EH (cell line): ENCODE measurements at places on chromosomes 16 and 17.

GRCh38 chr16:27516365-27516764 lies 33.3 kb downstream of the GTF3C1 start:
- DNase-seq, result no peak

DNA sequence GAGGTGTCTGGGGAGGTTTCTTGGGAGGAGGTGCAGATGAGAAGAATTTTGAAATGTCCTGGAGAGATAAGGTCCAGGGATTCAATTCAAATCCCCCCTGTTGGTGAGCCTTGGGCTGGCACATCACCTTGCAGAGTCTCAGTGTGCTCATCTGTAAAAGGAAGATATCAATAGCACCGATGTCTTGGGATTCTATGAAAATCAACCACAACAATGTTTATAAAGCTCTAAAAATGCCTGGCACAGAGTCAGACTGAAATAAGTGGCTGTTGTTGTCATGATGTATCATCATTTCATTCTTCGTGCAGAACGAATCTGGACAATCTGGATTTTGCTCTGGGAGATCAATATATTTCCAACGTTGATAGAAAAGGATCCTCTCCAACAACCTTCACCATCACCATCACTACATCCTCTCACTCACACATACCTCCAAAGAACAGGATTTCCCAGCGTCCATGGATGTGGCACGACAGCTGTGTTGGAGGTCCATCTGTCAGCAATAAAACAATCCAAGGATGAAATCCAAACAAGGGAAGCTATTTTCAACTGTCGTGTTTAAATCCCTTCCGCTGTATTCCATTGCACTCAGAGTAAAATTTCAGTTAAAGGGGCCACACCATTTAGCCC lies 393.7 kb upstream of the DYNLRB2 start:
- DNase-seq, result peak; percentile 70

GRCh38 chr17:8463099-8463498 lies 27.4 kb downstream of the NDEL1 start:
- DNase-seq, result peak; percentile 77

DNA sequence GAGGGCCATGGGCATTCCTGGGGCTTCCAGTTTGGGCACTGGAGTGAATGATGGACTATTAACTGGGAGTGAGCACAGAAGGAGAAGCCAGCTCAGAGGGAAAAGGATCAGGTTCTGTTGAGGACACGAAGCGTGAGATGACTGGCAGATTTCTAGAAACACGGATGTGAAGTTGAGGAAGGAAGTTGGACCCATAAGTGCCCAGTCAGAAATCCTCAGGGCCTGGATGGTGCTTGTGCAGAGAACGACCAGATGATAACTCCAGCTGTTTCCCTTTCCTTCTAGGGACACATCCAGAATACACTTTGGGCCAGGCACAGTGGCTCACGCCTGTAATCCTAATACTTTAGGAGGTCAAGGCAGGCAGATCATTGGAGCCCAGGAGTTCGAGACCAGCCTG lies 23.3 kb upstream of the ANKRD40CL start:
- no peak for DNase-seq

GRCh38 chr16:51383909-51384308 lies 232.8 kb upstream of the SALL1 start:
- DNase-seq, result no peak

DNA sequence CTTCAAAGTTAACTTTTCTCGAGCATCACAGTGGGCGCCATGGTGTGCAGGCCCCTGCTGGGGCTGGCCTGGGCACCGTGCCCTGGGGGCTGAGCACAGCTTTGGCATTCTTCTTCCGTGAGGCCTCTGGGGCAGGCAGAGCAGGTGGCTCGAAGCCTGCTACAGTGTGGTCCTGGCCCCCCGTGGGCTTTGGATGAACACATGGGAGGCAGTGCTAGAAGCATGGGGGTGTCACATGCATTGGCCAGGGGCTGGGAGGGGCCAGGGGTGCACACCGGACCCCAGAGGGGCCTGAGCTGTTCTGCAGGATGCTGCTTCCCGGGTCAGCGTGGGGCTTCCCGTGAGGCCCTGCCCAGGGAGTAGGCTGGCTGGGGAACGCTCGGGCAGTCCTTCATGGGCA lies 12.1 kb upstream of the C16orf74 start:
- DNase-seq, result no peak
